ENCODE measurements at places on chromosomes 16 and 17.

DNA sequence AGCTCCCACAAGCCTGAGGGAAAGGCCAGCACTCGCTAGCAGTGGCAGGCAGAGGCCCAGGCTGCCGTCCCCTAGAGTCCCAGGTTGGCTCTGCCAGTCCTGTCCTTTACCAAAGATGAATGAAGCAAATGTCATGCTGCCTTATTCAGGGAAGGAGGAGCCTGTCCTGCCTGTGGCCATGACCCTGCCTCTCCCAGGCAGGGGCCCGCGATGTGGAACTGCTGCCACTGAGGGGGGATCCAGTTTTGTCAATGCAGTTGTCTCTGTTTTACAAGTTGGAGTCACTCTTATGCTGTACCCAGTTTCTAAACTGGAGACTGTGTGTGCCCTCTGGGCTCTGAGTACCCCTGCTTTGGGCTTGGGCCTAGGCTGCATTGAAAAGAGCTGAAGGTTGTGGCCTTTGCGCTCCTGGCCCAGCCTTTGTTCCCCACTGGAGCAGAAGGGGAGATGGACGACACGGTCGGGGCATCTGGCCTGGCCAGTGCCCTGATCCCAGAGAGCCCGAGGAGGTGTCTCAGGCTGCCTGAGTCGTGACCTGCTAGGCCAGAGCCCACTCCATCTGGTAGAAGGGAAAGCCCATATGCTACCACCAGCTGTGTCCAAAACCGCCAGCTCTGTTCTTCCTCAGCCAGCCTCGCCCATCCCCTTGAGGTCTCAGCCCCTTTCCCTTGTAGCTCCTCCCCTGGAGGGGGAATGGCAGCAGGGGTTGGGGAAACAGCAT is 5.5 kb downstream of the LIMD2 start:
- peak; percentile 99 for DNase-seq

- no peak for DNase-seq
These were observed 22.9 kb upstream of the PRSS54 start for GRCh38 chr16:58317608-58318152.

- DNase-seq = no peak
These were observed 91.1 kb downstream of the RPA1 start for GRCh38 chr17:1920948-1921351.

DNA sequence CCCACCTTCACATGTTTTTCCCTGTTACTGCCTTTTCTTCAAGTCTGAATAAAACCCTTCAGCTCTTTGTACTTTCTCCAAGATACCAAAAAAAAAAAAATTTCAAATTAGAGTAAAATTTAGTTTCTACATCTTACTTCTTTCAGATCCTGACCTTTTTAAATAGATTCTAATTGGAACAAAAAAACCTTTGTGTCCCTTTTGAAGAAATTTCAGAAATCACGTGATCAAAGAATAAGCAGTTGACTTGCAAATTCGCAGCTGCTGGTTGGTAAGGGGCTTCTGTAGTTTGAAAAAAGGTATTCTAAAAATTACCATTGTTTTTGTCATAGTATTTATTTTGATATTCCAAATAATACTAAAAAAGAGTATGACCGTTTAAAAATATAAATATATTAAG is 71.7 kb downstream of the CDC27 start:
- DNase-seq = no peak

DNA sequence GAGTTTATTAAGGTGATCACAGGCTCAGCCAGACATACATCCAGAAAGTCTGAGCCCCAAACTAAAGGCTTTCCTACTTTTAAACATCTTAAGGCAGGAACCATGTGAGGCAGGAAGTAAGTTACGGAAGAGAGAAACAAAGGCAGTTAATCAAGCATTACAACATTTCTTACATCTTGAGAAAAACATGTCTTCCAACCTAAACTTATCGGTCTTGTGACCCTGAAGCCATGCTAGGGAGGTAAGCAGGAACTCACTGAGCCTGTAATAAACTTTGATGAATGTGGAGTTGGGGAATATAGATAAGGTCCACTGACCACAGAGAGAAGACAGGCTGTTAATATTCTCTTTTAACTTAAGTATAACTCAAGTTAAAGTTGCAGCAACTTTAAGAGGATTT is 3.5 kb upstream of the ACSM3 start:
- DNase-seq = no peak

DNA sequence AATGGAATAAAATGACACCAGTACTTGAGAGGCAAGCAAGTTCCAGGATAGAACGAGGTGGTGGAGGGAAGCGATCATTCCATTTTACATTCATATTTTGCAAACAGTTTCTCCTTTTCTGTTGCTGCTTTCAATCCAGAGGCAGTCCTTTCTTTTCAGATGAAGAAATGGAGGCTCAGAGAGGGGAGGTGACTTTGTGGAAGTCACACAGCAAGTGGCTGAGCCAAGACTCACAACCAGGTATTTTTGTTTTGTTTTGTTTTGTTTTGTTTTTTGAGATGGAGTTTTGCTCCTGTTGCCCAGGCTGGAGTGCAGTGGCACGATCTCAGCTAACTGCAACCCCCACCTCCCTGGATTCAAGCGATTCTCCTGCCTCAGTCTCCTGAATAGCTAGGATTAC is 29.3 kb downstream of the GPR142 start:
- no peak for DNase-seq

GRCh38 chr17:2335726-2336214 is 487 bp downstream of the TSR1 start:
- no peak for DNase-seq

DNA sequence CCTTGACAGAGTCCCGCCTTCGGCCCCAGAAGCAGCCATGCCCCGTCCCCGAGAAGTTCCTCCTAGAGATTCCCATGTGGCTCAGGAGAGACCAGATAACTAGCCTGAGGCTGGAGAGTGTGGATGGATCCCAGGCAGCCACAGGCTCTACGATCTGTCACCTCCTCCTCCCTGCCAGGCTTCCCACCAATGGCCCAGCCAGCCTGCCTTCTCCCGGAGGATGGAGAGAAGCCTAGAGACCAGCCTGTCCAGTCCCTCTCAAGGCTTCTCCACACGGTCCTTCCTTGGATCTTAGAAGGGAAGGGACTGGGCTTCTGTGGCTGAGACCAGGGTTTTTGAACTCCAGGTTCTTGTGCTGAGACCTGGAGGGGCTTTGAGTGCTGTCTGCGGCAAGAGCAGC is 1.6 kb upstream of the SMTNL2 start:
- DNase-seq = no peak

DNA sequence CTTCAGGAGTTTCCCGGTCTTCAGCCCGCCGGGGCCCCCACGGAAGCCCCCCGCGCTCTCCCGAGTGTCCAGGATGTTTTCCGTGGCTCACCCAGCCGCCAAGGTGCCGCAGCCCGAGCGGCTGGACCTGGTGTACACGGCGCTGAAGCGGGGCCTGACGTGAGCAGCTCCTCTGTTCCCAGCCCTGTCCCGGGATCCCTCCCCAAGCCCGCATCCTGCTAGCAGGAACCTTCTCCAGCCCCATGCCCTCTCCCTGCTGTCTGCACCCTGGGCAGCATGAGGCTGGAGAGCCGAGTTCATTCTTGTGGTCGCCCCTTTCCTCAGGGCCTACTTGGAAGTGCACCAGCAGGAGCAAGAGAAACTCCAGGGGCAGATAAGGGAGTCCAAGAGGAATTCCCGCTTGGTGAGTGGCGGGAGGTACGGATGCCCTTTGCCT is 10.1 kb downstream of the RIPOR1 start:
- DNase-seq = no peak
